NCI-H2029 treated with DMSO at 0.1 percent for 48 hours (cell line): ENCODE measurements at places on chromosomes 11 and 22.

DNA sequence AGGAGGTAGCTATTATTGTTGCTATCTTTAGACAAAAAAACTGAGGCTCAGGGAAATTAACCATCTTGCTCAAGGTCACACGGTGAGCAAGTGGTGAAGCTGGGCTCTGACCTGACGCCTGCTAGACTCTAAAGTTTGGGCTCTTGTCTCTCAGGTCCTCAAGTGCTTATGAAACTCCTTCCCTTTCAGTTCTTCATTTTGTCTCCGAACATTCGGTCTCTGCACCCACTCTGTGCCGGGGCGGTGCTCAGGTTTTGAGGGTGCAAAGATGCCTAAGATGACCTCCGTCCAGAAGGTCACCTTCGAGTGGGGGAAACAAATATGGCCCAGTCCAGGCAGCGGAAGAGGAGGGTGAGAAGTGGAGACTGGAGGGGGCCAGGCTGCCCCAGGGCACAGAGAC, 16.0 kb downstream of the OVOL1 start:
- no peak for DNase-seq

DNA sequence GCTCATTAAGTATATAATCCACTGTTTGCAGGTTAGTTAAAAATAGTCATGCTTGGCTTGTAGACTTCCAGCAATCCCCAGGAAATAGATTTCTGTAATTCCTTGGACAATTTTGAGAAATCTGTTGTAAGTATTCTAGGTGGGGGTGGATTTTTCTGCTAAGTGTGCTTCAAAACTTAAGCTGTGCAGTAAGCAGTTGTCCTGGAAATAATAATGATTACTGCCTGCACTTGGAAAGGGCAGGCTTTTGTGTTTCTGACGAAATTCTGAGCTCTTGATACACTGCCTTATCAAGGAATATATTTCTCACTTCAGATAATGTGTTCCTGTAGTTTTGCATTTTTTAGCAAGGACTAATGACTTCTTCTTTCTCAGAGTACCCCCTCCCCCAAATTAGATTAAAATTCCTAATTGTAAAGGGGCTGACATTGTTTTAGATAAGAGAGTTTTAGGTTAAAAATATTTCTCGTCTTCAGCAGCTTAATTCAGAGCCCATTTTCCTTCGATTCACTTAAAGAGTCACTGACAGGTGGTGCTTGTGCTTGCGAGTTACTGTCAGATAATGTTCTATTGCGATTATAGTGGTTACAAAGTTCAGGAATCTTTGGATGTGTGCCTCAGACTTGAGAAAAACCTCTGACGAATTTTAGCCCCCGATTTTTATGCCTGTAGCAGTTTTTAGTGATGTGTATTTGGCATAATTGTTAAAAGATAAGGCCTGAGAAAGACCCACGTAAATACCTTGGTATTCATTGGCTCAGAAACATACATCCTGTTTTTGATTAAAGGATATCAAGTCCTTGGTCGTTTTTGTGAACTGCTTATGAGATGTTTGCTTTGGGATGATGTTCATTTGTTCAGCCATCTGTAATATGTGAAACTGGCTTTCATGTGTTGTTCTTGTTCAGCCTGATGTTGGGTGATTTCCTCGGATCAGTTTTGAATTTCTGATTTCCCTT, 120.5 kb downstream of the HIPK3 start:
- no peak for DNase-seq

DNA sequence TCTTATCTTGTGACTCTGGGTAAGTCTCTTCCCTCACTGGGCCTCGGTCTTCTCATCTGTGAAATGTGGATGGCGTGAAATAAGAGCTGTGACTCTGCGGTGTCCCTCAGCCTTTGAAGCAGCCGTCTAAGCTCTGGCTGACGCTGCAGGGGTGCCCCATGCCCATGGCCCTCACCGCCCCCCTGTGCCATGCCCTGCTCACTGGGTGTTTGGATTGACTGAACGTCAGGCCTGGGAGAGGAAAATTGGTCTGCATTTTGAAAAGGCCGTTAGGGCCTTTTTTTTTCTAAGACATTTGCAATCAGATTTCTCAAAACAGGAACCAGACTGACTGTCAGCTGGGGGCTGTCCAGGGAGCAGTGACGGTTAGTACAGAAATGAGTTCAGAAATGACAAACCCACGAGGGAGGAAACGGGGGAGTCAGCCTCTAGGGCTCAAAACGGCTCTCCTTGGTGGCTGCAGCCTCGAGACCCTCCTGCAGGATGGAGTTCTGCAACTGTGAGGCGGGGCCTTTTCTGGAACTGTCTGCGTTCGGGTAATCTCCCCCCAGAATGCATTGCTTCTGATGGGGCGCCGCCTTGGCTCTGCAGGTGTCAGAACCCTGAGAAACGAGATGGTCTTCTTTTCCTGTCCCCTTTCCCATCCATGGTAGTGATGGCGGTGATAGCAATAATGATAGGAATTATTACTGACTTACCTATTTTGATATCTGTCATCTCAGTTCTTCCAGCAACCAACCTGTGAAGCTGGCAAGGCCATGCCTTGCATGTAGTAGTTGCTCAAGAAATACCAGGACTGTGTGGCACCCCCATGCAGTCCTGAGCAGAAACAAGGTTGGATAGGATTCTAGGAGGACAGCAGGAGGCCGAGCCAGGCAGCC, 2.0 kb downstream of the GRK2 start:
- no peak for DNase-seq

DNA sequence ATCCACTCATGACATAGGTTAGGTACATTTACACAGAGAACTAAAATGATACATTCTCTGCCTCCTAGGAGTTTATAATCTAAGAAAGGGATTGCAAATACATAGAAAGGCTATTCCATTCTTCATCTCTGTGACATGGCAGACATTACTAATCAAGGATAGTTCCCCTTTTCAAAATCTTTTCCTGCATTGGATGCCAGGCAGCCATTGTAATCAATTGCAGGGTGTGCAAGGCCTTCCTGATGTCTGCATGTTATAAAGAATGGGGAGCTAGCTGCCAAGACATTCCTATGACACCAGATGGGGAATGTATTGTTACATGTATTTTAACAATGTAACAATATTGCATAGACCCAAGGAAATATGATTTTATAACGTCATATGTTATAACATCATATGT, 82.0 kb downstream of the KIRREL3 start:
- DNase-seq: no peak

DNA sequence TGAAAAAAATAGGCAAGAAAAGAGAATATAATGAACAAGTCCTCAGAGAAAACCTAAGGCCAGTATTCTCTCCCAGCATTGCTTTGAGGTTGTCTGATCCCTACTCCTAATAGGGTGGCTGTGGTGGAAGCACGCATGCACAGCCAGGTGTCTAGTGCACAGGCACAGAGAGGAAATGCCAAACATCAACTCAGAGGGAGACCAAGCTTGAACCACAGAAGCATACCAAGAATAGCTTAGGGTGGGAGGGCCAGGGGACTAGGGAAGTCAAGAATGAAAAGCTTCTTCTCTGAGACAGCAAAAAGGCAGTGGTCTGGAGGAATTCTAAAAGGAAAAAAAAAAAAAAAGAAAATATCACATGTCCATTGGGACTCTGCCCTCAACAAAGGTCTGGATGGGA, 244.1 kb upstream of the API5 start:
- no peak for DNase-seq

DNA sequence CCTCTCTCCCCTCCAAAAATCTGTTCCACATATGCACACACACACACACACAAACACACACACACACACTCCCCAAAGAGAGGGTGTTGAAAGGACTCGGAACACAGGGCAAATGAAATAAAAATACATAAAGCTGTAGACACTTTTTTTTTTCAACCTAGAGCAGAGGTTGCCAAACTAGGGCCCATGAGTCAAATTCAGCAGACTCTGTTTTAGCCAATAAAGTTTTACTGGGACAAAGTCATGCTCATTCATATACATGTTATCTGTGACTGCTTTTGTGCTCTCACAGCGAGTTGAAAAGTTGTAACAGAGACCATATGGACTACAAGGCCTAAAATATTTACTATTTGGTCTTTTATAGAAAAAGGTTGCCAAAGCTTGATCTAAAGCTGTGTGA, 8.9 kb downstream of the IMMP1L start:
- no peak for DNase-seq

DNA sequence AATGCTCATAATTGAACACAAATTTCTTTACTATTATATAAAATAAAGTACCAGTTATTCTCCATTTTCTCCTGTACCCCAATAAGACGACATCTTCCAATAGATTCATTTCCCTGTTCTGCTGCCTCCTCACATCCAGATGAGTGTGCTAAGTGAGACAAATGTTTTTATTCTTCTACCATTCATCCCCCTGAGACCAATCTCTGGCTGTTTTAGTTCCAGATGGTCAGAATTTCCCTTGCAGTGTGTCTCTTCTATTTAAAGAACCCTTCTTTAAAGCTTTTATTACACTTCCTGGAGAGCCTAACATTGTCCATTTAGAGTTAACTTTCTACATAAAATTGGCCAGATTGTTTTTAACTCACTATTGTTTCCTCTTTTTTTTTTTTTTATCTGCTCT, 41.2 kb upstream of the GLYATL1 start:
- no peak for DNase-seq

DNA sequence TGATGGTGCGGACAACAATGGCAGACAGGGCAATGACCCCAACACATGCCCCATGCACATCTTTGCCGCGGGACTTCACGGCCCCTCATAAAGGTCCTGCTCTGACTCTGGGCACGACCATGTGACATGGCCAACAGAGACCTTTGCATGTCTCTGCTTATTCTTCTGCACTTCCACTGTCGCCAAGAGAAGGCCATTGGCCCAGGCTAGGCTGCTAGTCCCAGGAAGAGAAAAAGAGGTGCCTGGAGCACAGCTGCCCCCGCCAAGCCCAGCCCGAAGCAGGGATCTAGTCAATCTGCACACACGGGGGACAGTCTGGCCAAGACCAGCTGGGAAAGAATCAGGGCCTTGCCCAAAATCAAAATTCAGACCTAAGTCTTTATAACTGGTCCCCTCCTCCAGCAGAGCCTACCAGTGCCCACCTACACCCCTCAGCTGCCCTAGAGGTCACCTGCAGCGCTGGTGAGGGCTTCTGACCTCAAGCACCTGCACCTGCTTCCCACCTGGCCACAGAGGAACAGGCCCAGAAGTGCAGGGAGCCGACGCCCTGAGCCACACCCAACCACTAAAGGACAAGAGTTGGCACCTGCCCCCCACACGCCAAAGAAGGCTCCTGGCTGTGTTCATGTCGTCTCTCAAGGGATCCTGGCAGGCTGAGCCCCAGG, 8.1 kb downstream of the SULT4A1 start:
- DNase-seq: no peak
